Stimulated activated naive CD4-positive, alpha-beta T cell treated with Interleukin-2 at 50 U/mL for 16 hours (primary cell): ENCODE measurements at places on chromosomes 3 and 15.

DNA sequence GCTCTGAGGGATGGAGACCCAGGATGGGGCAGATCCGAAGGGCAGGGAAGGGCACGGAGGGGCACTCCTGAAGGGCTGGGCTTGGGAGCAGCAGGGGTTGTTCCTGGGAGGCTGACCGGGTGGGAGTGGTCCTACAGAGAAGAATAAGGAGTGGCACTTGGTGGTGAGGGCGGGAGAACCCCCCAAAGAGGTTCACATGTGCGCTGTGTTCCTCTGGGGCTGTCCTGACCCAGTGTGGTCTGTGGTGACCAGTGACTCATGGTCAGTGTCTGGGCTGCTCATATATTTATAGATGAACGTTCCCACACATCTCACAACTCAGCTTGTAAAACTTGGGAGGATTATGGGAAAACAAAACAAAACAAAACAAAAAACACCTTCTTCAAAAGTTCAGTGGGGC is 10.0 kb downstream of the TRPM1 start:
- no peak for DNase-seq

DNA sequence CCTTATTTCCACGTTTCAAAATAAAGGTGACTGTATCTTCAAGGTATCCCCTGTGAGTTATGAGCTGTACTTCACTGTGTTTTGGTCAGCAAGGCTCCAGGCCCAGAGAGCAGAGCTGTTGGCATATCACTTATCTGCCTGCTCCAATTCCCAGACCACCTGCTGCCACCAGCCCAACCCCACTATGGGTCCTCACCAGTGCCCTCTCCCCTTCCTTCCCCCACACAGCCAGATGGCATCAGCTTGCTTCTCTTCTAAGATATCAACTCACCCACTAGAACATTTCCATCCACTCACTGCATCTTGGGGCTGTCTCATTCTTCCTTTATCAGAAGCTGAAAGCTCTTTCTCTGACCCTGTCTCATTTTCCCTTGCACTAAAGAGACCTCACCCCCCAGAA is 136.9 kb upstream of the EIF1B start:
- no peak for DNase-seq

DNA sequence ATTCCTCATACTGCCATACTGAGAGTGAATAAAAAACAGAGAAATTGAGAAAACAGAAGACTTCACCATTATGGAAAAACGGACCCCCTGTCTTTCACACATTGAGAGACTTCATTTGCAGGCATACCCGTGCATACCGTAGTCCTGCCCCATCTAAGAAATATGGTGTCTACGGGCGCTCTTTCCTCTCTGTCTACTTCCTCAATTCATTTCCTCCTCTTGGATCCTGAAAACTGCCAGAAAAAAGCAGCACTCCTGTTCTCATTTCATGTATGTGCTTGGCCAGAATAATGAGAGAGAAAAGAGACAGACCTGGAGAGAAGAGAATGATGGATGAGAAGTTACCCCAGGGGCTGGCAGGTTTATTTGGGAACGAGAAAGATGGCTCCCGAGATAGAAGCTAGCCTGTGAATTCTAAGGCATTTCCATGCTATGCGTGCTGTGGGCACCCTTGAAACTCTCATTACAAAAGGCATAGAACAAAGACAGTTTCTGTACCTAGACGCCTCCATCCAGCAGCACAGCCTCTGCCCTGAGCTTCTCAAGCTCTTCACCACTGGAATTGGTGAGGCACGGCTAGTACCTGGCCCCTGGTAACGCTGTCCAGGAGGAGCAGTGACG is 62.5 kb upstream of the EPHB3 start:
- DNase-seq = no peak

DNA sequence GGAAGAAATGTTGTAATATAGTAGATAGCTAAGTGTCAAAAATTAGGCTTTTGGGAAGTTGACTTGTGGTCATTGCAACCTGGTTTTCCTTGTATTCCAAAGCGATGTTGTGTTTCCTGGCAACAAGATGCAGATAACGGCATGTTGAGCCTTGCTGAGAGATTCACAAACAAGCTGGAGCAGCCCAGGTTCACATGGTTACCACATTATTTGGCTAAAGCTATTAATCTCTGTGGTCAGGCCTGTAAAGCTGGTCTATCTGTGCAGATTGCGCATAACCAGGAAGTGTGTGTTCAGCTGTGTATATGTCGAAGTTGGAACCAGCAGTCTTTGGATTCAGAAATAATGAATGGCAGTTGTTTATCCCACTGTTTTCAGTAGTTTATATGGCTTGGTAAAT is 6.6 kb downstream of the TIPARP start:
- no peak for DNase-seq

GRCh38 chr3:175486255-175486654 is 627.1 kb downstream of the NAALADL2 start:
- no peak for DNase-seq

DNA sequence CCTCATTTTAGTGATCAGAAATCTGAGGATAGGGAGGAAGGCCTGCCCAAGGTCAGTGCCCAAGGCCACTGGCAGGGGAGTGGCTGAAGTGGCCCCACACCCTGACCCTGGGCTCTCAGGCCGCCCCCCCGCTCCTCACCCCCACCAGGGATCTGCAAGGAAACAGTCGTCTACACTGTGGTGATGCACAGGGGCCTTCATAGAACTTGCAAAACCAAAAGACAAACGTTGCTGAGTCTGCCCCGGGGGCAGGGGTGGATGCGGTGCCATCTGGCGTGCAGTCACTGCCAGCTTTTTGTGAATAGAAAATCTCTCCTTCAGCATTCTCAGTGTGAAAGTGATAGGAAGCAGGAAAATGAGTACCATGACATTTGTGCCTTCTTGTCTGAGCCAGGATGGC is 41.3 kb downstream of the WHAMM start:
- no peak for DNase-seq

GRCh38 chr3:73394240-73394639 is 230.5 kb downstream of the PDZRN3 start:
- no peak for DNase-seq

- DNase-seq = no peak
Measured at GRCh38 chr15:32802286-32802936, 84.6 kb downstream of the GREM1 start.

- no peak for DNase-seq
Measured at GRCh38 chr3:176976586-176976985, 220.7 kb downstream of the TBL1XR1 start.

DNA sequence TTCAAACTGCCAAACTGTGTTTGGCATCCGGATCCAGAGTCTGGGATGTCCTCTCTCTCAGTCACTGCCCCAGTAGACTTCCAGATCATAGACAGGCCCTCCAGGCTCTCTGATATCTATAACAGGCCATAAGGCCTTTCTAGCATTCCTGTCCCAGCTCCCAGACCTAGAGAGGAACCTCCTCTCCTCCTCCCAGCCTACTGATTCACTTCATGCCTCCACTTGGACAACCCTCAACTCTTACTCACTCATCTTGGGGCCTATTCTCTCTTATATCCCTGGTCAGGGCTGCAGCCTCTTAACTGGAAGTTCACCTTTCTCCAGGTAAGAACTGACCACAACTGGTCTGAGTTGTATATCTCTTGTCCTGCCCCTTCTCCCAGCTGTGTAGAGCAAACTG is 253.7 kb upstream of the TRIM42 start:
- no peak for DNase-seq

DNA sequence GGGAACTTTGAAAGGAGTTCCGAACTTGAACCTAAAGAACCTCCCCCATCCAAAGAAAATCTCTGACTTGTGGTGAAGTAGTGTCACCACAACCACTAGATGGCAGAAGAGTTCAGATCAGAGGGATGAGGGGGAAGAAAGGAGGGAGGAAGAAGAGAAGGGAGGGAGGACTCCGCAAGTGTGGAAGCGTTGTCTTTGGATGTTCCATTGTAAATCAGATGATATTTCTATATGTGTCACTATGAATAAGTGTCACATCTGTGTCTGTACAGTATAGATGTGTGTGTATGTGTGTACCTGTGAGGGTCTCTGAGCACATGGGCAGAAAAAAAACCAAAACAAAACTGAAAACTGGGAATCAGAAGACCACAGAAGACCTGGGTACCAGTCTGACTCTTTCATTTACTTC is 16.9 kb downstream of the SLC24A1 start:
- DNase-seq = no peak

GRCh38 chr15:68924866-68925560 is 5.3 kb upstream of the SPESP1 start:
- peak; percentile 41 for DNase-seq

GRCh38 chr3:52537726-52538421 is 1.5 kb downstream of the UQCC5 start:
- no peak for DNase-seq

GRCh38 chr15:37375519-37375918 is 275.2 kb upstream of the MEIS2 start:
- no peak for DNase-seq

GRCh38 chr15:69222002-69222474 is 61.6 kb downstream of the GLCE start:
- DNase-seq = no peak

GRCh38 chr3:43405888-43406642 is 119.7 kb downstream of the SNRK start:
- no peak for DNase-seq

DNA sequence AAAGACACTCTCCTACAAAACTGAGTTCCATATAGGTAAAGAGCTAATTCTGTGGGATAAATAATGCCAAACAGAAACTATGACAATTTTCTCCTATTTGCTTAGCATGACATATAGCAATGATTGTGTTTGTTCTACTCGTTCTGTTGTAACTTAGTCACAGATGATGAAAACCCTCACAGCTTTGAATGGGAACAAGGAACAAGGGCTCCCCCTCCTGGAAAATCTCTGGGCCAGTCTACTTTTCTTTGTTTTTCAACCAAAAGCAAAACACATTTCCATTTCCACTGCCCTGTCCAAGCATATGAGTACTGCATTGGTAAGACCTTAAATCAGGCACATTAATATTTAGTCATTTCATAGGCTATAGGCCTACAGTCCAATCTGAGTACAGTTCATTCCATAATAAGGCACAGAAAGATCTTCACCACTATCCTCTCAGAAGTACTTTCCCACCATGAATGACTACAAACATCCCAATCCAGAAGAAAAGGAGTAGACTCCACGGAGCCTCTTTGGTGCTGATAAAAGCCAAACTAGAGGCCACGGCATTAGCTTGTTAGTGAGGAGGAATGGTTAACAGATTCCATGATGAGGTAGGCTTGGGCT is 67.1 kb downstream of the ATP8B4 start:
- no peak for DNase-seq

- no peak for DNase-seq
Measured at GRCh38 chr3:189941125-189941524, 179.6 kb downstream of the P3H2 start.

DNA sequence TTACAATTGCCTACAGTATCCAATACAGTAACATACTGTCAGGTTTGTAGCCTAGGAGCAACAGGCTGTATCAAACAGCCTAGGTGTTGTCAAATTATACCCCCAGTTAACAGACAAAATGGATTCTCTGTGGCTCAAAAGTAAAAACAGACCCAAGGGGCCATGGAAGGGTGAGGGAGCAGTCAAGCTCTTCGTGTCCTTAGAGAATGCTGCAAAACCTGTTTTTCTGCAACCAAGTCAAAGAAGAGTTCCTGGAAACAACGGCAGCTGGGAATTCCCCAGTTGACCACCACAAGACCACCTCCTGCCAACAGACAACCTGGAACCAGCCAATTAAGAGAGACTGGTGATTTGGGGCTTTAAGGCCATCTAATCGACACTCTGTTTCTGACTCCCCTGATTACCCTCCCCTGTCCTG is 11.1 kb upstream of the THUMPD3 start:
- no peak for DNase-seq

DNA sequence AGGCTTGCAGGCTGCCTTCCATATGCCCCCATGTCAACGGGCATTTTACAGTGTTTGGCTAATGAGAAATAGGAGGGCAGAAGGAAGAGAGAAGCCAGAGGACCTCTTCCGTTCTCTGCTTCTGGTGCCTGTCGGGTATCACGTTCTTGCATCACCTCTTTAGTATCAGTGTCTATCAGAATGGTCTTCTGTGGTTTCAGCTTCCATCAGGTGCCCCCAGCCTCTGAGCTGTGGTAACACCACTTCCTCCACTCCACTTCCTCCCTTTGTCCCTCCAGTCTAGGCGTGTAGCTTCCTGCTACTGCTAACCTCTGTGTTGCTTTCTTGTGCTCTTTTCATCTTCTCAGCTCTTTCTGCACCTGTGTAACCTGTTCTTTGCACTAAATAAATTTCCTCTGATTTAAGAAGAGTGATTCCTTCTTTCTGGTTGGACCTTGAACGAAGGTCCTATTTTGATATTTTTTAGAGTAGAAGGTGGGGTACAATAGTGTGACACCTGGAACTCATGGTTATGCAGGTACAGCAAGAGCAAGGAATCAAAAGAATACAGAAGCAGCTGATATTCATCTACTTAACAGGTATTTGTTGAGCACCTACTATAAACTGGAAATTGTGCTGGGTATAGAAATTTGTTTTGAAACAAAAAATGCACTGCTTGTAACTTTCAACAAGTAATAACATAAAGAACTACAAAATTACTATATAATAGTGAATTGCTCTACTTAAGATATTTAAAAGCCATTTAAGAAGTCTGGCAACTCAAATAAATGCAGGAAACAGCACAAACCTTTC is 27.4 kb upstream of the FOXB1 start:
- DNase-seq = peak; percentile 24

- DNase-seq = no peak
Measured at GRCh38 chr3:184801241-184801785, 10.7 kb upstream of the VPS8 start.

DNA sequence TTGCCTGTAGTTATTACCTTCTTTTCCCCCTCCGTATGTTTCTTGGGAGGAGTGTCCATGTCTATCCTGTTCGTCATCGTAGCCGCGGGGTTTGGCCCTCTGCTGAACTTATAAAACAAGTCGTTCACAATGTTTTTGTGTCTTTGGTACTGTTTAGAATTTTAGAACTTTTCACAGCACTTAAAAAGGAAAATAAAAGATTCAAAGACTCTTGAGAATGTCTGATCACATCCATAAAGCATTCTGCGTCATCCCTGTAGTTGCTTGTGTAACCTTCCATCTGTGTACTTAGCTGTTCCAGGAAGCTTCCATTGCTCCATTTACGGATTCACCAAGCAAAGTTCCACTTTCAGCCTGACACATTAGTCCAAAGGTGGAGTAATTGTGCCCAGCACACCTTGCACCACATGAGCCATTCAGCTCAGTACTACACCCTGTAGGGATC is 677.1 kb upstream of the NR2F2 start:
- DNase-seq = no peak

DNA sequence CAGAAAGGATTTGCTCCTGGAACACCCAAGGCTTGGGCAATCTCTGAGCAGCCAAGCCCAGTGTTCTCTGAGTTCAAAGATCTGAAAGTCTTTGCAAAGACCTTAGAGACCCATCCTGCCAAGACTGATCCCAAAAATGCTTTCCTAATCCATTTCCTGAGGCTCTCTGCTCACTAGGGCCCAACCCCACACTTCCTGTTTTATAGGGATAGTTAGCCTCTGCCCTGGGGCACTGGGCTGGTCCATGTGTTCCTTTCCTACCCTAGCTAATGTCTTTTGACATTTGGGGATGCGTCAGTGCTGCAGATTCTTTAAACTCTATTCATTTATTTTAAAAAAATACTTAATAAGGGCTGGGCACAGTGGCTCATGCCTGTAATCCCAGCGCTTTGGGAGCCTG is 372.7 kb downstream of the ROBO2 start:
- DNase-seq = no peak
